ENCODE measurements at places on chromosomes 3 and 15.

GRCh38 chr15:31511707-31512310, 185.2 kb downstream of the KLF13 start:
- DNase-seq = peak; percentile 28

- no peak for DNase-seq
Observed at GRCh38 chr3:18222686-18223085, 202.5 kb downstream of the SATB1 start.

DNA sequence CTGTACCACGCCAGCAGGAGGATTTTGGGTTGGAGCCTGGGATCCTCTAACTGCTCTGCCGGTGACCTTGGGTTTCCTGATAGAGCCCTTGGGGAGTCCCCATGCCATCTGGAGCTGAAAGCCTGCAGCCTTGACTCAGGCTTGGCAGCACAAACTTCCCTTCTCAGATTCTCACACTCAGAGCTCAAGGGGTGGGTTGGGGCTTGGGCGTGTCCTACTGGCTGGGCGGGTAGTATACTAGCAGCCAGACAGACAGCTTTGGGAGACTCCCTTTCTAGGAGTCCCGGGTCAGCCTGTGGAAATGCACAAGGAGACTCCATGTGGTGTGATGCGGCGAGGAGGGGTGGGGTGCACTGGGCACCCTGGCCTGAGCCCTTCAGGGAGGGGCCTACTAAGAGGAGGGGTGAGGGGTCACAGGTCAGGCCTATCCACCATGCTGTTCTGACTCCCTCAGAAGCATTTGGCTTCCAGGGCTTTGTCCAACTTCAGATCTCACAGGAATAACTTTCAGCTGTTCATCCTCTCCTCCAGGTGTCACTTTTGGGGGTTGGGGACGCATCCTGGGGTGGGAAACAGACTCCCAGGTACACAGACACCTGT, 21.6 kb upstream of the PLXNA1 start:
- DNase-seq = no peak

DNA sequence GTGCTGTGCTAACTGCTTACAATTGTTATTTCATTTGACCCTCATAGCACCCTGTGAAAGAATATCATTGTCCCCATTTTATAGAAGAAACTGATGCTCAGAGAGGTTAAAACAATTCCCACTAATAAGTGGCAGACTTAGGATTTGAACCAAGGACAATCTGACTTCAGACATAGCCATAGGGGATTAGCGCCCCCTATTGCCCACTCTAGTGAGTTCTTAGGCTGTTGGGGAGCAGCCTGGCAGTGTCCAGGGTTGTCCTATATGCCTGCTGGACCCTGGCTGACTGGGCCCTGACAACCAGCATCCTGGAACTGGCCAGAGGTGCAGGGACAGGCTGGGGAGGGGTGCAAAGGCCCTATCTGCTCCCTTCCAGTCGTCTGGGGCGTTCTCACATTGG, 15.4 kb downstream of the DPH3 start:
- DNase-seq = no peak

- DNase-seq = no peak
Observed at GRCh38 chr15:70266412-70267121, 168.8 kb upstream of the TLE3 start.

- DNase-seq = no peak
Observed at GRCh38 chr15:41104234-41104633, 11.8 kb downstream of the INO80 start.

GRCh38 chr3:72634128-72634527, 214.1 kb downstream of the SHQ1 start:
- no peak for DNase-seq

- no peak for DNase-seq
Observed at GRCh38 chr3:178603735-178604134, 67.5 kb downstream of the KCNMB2 start.

DNA sequence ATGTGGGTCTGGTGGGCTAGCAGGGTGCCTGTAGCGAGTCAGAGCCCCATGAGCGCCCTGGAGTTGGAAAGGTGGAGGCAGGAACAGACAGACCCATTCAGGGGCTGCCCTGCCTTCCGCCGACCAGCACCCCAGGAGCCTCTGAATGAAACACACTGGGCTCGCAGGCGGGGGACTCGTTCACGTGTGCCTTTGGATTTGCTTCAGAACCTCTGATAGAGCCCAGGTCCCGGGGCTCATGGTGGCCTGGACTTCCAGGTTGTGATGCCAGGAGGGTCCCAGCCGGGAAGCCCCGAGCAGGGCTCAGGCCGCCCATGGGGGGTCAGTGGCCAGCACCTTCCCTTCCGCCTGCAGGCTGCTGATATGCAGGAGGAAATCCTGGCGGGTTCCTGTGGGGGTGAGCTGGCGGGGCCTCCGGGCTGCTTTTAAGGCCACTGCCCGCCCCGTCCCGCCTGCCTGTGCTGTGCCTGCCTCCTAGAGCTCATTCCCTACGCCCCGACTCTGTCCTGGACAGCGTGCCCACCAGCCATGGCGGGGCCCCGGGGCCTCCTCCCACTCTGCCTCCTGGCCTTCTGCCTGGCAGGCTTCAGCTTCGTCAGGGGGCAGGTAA, at the start of gene STAB1:
Gene STAB1 (plus strand): TSS at position 453 of the 610 bp plus-strand sequence. CDS start 76 bp downstream, at position 529.
- no peak for DNase-seq

DNA sequence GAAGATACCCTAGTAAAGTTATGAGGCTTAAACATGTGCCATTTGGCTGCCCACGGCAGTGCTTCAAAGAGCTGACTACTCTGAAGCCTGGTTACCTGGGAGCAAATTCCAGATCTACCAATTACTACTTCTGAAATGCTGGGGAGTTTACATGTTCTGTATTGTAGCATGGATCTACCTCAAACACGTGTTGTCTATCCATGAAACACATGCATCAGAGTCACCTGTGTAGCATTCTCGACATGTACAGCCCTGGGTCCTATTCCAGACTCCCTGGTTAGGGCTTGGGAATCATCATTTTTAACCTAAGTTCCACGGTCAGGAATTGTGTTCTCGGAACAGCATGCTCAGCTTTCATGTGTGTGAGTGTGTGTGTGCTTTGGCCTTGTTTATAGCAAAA, 599.3 kb upstream of the MDFIC2 start:
- DNase-seq = no peak

GRCh38 chr3:58952128-58952917, 97.5 kb downstream of the CFAP20DC start:
- DNase-seq = no peak

DNA sequence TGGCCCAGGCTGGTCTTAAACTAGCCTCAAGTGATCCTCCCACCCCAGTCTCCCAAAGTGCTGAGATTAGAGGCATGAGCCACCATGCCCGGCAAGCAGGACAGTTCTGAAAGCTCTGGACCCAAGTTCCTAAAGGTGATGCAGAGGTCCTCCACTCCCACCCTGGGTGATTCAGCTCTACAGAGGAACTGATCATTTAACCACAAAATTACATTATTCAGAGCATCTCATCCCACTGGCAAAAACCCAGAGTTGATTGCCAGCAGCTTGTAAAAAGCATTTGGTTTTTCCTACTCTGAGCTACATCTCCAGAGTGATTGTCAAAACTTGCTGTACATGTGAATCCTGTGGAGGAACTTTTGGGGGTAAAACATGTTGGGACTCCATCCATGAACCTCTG, 60.2 kb downstream of the SLTM start:
- DNase-seq = no peak

DNA sequence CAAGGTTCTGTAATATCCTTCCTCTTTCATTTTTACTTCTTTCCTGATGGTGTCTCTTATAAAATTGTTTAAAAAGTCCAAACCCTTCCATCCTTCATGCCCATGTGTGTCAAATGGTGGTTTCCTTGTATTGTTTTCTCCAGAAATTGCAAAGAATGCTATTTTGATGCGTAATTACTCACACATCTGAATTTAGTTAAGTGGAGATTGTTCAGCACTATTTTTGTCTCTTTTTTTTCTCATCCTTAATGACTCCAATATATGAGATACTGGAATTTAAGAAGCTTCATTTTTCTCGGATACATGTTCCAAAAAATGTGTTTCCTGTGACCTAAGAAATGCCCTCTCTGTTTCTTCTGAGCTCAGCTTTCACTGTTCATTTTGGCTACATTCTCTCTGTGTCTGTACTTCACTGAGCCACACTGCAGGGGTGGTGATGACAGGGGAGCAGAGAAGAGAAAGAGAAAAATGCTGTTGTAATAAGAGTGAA, 799.8 kb downstream of the DIPK2A start:
- DNase-seq = no peak

DNA sequence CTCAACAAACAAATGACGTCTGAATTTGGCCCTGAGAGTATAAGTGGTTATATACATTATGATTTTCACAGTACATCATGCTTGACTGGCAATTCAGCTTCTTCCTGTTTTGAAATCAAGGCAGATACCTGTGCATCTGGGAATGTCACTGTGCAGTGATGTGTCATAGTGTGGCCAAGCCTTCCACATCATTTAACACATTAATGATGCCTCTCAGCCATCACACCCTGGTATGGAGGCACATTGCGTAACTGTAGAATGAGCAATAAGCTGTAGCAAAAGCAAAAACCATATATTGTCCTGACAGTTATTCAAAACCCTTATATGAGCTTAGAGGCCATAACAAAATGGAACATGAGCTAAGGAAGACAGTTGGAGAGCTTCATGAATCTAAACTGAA, 246.0 kb downstream of the EPHA3 start:
- DNase-seq = no peak

DNA sequence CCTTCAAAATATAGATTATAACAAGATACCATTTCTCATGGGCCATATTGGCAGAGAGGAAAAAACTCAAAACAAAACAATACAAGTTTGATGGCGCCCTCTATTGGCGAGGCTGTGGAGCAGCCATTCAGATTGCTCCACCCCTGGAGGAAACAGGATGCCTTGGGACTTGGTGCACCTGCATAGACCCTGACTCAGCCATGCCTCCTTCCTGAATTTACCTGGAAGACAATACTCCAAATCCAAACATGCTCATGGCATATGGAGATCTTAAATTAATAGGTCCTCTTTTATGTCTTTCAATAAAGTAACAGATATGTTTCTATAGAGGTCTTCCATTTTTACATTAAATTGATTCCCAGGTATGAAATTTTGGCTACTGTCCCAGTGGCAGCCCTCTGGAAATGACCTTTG, 90.0 kb downstream of the APBA2 start:
- no peak for DNase-seq

GRCh38 chr3:81462921-81463320, 298.5 kb downstream of the GBE1 start:
- DNase-seq = no peak

GRCh38 chr3:113533534-113533892, 1.2 kb downstream of the SIDT1 start:
- DNase-seq = no peak

DNA sequence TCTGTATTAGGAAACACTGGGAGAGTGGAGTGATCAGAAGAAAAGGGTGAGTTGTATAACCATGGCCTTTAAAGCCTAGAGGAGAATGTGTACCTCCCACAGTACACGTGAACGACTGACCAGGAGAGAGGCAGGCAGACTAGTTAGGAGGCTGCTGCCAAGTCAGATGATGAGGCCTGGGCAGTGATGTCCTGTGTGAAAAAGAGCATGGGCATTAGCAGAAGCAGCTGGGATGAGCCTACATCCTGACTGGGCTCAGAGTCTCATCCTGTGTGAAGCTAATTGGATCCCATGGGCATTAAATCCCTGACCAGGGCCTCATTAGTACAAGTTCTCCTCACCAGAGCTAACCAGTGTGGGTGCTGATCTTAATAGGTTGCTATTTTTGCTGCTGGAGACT, 89.1 kb upstream of the SLC2A2 start:
- no peak for DNase-seq

DNA sequence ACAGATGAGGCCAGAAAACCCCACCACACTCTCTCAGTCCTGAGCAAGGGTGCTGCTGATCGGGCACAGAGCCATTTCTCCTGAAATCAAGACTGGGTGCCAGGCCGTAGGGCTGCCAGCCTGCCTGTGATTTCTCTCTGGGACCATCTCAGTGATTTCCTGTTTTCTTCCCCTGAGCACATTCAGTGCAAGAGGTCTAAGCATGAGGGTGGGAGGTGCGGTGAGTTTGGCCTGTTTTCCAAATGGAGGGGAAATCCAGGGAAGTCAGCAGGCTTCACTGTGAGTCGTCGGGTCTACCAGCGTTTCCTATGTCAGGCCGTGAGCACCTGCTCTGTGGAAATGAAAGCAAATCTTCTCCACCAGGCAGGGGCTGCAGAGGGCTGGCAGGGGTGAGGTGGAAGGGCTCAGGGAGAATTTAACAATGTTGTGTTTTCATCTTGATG, 82.3 kb downstream of the ST6GAL1 start:
- no peak for DNase-seq

DNA sequence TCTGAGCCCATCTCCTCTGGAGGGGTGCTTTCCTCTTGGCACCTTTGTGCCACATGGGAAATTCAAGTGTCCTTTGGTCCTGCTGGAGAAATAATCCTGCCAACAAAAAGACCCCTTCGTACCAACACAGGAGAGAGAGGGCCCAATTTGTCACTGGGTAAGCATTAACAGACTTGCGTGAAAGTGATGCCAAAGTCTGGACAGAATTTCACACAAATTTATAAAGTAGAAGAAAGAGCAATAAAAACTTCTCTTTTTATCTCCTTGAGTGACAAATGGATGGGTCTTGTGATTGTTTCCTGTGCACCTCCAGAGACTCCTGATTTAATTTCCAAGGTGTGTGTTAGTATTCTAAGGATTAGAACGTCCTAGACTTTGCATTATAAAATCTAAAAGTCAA, 14.9 kb downstream of the DPH3 start:
- DNase-seq = no peak

GRCh38 chr3:147355084-147355752, 51.1 kb downstream of the ZIC4 start:
- no peak for DNase-seq

GRCh38 chr15:81182756-81183438, 13.8 kb upstream of the IL16 start:
- no peak for DNase-seq

GRCh38 chr3:188104050-188104449, 49.9 kb upstream of the LPP start:
- DNase-seq = no peak

DNA sequence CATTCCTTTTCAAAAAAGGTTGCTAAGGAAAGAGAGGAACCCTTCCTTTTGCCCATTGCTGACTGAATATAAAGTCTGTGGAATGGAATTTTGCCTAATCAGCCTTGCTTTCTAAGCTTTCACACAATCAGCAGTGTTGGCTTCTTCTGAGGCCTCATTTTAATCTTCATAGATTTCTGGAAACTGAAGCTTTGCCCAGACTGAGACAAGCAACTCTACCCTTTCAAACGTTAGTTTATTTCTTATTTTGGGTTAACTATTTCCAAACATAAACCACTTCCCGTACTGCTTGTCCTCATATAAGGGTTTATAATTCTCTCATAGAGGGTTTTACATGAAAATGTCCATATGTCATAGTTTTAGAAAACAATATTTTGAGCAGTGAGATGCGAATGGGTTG, 82.9 kb downstream of the NR1D2 start:
- no peak for DNase-seq

GRCh38 chr3:140188285-140188684, 253.3 kb downstream of the CLSTN2 start:
- DNase-seq = no peak

DNA sequence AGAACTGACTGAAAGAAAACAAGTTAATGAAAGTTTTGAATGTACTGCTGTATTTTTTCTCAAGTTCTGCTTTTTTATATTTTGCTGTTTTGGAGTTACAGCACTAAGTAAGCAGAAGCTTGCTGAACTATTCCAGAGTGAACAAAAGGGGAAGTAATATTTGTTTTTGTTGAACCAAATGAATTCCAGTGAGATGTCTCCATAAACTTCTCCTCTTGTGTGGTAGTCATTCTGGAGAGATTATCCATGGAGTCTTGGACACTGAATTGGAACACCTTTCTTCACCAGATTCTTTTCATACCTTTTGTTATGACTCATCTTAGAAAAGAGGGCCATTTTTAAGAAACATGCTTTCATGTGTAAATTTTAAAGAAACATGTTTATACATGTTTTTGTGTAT, 8.8 kb downstream of the ANKUB1 start:
- DNase-seq = no peak
